Non-pigmented ciliary epithelial cell (primary cell): ENCODE measurements at places on chromosomes 5 and 9.

- DNase-seq: no peak
These were observed 23.8 kb upstream of the ZNF622 start for GRCh38 chr5:16489322-16489791.

- DNase-seq: no peak
These were observed 10.9 kb upstream of the MOB3B start for GRCh38 chr9:27540502-27540901.

DNA sequence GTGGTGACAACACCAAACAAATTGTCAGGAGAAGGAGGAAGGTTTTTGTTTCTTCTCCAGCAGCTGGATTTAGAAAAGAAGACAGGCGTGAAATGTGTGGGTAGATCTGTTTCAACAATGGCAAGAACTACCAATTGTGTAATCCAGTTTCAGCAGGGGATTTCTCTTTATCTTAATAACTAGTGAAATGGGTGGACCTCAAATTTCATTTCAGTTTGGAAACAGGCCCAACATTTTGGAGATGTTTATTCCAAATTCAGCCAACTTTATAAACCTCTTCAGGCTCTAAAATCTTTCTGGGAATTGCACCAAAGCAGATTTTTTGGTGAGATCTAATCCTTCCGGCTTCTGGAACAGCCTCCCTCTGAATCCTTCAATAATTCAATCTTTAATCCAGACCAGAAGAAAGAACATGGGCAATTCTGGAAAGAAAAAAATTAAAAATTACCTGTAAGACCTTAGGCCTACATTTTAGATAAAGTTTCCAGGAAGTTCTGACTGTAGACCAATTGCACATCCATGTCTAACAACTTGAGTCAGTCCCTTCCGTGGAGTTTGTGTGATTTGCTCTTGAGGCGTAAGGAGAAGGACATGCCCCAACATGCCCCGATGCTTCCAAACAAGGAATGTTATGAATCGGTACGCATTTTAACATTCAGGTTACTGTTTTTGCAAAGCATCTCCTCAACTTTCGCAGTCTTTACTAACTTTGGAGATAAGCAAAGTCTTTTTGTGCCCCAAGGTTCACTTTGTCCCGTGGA, 423.6 kb downstream of the IRX1 start:
- DNase-seq: no peak

GRCh38 chr9:34590381-34591247, 1.1 kb upstream of the CNTFR start:
- DNase-seq: no peak

DNA sequence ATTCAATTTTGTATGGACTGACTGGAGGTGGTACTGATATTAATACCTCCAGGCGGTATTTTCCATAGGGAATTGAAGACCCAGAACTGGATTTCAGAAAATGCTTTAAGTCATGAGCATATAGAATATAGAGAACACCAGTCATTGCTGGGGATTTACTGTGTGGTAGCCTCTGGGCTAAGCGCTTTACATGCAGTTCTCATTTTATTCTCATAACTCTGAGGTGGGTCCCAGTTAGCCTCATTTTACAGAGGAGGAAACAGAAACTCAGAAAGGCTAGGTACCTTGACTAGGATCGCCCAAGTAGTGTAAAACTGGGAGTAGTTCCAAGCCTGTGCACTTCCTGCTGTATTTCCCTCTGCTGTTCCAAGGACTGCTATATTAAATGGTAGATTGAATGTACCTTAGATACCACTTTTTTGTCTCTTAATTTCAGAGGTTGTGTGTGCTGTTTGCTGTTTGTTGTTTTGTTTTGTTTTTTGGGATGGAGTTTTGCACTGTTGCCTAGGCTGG, 13.8 kb downstream of the SLC44A1 start:
- DNase-seq: no peak

GRCh38 chr5:8304341-8304740, 435.4 kb downstream of the MTRR start:
- no peak for DNase-seq

- no peak for DNase-seq
These were observed 5.7 kb upstream of the MSMP start for GRCh38 chr9:35759795-35760194.

- no peak for DNase-seq
These were observed 52.3 kb upstream of the IFNK start for GRCh38 chr9:27471789-27472188.
